ENCODE measurements at places on chromosomes 4 and X.

DNA sequence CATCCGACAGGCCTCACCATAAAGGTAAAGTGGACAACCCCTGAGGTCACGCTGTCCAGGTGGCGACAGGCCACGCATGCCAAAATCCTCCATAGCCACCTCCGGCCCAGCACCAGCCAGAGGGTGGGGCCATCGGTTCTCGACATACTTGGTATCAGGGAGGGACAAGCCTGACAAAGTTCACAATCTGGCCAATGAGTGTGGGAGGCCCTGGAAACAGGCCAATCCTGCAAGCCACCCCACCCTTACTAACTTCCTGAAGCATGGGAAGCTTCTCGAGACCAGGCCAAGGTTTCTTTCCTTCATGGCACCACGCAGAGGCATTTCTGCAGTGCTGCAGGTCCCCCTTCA is 73.8 kb downstream of the MTMR1 start:
- no peak for DNase-seq

- DNase-seq: no peak
These were observed 975.2 kb downstream of the STIM2 start for GRCh38 chr4:27835851-27836250.

DNA sequence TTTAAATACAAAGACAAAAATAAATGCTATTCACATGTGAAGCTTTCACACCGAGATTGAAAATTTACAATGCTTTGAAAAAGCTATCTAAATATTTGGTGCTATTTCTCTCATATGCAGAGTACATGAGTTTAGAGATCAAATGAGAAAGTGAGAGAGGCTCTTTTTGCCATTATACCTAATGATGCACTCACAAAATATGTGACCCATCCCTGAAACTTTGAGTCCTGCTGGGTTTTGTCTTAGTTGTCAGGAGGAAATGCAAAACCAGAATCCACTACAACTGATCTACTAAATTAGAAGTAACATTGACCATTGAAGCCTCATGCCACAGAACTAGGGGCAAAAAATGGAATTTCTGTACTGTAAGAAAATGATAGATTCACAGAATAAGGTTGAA is 251.7 kb downstream of the MAPK10 start:
- DNase-seq: no peak

- no peak for DNase-seq
These were observed 29.9 kb downstream of the PPP2R2C start for GRCh38 chr4:6442555-6442954.

DNA sequence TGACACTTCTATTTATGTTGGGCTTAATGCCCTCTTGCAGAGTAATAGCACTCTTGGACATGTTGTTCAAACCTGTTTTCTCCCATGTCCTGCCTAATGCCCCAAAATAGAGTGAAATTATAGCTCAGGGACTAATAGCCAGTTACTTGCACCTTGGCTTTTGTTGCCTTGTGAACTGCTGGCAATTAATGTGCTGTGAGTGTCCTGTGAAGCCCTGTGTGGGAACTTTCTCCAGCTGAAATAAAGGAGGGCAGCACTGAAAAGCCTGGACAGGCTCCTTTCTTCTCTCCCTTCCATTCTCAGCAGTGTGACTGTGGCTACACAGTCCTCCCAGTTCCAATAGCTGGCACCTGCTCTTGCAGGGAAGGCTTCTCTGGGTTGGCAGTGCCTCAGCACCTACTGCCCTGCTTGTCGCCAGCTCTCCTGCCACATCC is 72.4 kb downstream of the DCLK2 start:
- no peak for DNase-seq

GRCh38 chrX:131862321-131862720 is 160.8 kb upstream of the STK26 start:
- no peak for DNase-seq

DNA sequence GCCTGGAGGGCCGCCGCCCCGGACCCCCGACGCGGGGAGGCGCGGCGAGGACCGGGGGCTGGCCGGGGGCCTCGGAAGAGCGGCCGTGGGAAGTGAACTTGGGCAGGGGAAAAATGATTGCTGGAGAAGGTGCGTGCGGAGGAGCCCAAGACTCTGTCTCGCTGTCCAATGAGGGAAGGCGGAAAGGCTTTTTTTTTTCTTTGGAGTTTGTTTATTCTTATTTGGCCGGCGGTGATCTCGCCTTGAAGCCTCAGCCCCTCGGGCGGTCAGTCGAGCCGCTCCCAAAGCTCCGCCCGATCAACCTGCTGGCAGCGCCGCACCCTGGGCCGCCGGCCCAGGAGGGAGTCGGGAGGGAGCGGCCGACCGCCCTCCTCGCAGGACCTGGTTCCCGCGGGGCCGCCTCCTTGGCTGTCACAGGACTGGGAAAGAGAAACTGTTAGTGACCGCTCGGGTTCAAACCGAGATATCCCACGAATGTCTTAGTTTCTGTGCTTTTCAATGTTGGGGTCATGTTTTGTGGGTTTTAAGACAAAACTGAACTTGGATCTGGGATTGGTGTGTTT is 2.5 kb downstream of the CPEB2 start:
- DNase-seq: no peak

DNA sequence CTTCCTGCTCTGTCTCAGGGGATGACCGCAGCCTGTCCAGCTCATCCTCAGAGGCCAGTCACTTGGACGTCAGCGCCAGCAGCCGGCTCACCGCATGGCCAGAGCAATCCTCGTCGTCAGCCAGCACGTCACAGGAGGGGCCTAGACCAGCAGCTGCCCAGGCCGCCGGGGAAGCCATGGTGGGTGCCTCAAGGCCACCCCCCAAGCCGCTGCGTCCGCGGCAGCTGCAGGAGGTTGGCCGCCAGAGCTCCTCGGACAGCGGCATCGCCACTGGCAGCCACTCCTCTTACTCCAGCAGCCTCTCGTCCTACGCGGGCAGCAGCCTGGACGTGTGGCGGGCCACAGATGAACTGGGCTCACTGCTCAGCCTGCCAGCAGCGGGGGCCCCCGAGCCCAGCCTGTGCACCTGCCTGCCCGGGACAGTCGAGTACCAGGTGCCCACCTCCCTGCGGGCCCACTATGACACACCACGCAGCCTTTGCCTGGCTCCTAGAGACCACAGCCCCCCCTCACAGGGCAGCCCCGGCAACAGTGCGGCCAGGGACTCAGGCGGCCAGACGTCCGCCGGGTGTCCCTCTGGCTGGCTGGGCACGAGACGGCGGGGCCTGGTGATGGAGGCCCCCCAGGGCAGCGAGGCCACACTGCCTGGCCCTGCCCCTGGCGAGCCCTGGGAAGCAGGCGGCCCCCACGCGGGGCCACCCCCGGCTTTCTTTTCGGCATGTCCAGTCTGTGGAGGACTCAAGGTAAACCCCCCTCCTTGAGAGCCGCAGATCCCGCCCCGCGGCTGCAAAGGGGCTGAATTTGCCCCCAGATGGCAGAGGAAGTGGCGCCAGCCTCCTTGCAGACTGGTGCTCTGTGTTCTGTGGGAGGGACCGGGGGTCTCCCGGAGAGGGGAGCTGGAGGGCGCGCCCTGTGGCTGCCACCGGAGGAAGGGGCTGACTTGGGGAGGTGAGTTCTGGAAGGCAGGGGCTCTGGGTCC is 29.9 kb downstream of the DOK7 start:
- DNase-seq: no peak

DNA sequence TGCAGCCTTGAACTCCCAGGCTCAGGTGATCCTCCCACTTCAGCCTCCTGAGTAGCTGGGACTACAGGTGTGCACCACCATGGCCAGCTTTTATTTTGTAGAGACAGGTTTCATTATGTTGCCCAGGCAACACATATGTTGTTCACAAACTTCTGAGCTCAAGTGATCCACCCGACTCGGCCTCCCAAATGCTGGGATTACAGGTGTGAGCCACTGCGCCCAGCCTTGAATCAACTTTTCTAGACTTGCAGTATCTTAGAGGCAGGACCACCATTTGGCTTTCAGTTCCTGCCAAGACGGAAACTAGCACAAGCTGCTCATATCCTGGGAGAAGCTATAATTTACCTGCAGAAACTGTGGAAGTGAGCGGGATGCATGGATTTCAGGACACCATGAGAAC is 19.9 kb downstream of the NAT8L start:
- no peak for DNase-seq

- no peak for DNase-seq
These were observed 16.1 kb upstream of the SPANXD start for GRCh38 chrX:141714680-141715079.

DNA sequence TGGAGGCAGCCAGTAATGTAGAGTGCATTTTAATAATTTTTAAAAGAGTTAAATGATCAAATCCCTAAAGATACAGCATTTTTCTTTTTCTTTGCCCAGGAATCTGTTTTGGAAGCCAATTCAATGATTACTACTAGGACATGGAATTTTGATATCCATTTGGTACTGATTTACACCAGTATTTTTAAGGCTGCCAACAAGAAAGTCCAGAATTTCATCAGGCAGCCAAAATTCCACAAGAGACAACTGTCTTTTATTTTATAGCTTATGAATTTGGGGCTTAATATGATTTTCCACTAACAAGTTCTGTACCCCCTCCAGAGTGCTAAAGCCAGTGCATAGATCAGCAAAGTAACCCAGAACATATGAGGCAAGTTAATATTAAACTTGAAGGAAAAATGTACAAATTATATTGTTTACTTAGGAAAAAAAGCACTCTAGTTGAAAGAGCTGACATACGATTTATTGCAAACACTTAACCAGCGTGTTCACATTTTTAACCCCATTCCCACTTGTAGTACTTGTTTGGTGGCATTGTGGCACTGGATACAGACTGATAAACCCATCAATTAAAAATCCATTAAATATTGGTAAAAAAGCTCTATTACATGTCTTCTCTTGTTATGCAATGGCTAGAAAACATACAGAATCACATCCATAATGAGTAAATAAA is 259.7 kb downstream of the DCHS2 start:
- DNase-seq: no peak

DNA sequence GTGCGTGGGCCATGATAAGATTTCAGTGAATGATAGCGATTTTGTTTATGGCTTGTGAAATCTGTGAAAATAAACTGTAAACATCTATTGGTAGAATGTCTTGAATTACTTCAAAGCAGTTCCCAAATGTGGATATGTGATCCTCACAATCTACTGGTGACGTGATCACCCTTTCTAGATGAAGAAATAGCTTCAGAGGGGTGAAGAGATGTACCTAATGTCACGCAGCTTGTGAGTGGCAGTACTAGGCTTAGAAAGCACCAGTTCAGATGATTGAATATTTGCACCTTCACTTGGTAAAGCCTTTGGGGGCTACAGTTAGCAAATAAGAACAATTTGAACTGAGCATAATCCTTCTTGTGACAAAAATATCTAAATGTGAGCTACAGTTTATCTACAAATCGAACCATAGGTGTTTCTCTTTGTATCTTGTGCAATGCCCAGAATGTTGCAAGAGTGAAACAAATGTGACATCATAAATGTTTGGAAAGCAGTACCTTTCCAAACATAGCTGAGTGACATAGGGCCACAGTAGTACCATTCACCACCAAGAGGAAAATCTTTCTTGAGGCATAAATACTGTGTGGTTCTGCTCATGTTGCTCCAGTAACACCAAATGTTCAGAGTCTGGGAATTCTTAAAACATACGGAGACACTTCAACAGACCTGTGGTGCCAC is 14.2 kb downstream of the PAK3 start:
- DNase-seq: no peak

DNA sequence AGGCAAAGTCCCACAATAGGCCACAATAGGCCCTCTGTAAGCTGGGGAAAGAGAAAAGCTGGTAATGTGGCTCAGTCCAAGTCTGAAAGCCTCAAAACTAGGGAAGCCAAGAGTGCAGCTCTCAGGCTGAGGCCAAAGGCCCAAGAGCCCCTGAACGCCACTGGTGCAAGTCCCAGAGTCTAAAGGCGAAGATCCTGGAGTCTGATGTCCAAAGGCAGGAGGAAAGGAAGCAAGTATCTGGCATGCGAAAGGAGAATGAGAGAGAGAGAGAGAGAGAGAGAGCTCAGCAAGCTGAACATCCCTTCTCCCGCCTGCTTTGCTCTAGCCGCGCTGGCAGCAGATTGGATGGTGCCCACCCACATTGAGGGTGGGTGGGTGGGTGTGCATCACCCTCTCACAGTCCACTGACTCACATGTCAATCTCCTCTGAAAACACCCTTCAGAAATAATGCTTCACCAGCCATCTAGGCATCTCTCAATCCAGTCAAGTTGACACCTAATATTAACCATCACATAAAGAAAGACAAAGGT is 30.9 kb upstream of the ELF2 start:
- no peak for DNase-seq

DNA sequence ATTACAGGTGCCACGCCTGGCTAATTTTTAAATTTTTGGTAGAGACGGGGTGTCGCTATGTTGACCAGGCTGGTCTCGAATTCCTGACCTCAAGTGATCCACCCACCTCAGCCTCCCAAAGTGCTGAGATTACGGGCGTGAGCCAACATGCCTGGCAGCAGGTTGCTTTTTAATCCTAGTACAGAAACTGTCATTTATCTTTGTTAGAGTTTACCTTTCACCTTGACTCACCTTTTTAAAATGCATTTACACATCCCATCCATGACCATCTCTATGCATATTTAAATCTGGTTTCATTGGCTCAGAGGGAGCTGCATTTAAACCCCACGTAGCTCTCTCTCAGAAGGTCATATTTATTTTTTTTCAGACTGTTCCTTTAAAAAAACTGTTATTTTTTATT is 31.9 kb downstream of the SLC16A2 start:
- DNase-seq: no peak

- no peak for DNase-seq
These were observed 77.8 kb downstream of the KLHL13 start for GRCh38 chrX:118038614-118039365.

DNA sequence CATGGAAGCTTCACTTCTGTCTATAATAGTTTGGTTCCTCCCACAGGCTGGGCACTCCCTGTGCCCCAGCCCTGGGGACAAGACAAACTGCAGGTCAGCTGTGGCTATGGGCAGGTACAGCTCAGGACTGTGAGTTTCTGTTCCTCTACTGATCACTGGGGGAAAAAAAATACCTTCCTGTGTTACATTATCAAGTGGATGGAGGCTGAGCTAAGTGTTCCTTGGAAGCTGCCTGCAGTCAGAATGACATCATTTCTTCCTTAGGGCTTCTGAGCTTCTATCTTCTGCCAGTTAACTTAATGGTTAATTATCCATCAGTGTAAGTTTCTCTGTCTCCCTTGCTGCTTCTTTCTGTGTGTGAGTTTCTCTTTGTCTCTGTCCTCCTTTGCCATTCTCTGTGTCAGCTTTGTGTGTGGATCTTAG is 4.6 kb downstream of the RAB33A start:
- DNase-seq: no peak

GRCh38 chr4:103934178-103934789 is 214.5 kb upstream of the TACR3 start:
- peak; percentile 4 for DNase-seq

DNA sequence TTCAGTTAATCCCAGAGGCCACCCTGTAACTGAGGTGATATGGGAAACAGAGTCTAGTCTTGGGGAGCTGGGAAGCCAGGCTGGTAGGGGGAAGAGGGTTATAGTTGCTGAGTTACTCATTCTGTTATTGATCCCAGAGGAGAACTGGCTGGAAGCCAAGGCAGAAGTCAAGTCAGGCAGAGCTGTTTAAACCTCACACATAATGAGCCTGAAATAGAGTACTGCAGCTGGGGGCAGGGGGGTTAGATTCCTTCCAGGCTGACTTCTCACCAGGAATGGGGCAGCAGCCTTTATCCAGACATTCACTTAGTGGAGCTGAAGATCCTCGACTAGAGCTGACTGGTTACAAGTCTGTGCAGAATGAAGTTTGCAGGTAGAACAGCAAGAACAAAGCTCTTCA is 144.9 kb downstream of the C4orf33 start:
- DNase-seq: no peak

Measured in left renal cortex interstitium (tissue), 4 donors.